ENCODE measurements at places on chromosomes 3 and 15.

GRCh38 chr3:155233213-155233612 lies 60.3 kb downstream of the STRIT1 start:
- DNase-seq = no peak

DNA sequence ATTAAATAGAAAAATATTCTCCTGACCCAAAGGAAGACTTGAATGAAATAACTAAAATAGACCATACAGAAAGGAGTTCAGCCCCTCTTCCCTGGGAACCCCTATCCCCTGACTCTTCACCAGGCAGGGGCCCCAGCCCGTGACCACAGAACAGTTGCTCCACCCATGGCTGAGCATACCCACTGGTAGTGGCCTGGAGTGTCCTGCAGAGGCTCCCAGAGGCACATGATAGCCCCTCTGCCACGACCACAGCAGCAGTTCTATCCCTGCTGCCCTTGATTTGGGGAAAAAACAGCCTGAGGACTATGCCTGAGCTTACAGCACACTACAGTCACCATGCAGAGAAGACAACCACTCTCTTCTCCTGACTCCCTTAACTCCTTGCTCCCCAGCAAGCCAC lies 31.8 kb downstream of the TTC14 start:
- no peak for DNase-seq

GRCh38 chr3:68025189-68025588 lies 370.8 kb upstream of the SUCLG2 start:
- DNase-seq = no peak

DNA sequence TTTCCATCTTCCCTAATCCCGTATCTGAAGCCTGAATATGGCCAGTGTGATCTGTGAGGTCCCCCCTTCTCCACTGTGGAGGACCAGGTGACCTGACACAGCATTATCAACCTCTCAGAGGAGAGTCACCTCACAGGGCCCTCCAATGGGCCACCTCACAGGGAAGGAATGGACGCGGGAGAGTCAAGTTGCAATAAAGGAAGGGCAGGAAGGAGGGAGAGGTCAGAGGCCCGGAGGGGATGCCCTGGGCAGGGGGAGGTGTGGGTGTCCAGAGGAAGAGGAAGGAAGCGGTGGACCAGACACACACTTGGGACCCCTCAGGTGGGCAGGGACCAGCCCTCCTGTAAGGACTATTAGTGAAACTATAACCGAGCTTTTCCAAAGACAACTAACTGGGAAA lies 14.6 kb upstream of the LRRC15 start:
- no peak for DNase-seq

DNA sequence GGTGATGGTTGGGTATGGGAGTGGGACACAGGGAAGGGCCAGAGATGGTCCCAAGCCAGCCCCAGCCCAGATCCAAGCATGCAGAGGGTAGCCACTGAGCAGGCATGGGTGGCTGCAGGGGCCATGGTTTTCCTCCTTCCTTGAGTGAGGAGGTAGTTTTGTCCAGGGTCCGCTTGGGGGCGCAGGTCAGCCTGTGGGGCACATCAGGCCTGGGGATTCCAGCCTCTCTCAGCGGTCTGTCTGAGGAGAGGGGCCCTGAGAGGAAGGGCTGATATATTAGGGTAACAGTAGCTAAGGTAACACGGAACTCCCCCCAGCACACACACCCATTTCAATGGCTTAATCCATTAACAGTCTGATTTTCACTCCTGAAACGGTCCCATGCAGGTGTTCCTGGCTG lies 22.7 kb upstream of the LCTL start:
- DNase-seq = no peak

DNA sequence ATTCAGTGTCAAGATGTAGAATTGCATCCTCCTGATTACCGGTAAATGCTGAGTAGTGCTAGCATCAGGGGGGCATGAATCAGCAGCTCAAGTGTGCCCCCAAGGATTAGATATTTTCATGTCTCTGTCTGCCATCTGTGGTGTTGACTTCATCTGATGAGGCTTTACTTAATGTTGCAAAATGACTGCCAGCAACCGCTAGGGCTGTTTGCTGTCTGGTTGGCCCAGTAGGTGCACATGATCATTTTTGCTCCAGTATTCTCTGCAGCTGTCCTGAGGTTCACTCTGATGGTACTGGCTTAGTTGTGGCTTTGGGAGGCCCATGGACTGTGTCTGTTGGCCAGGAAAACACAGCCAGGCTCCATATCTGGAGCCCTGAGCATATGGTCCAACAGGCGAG lies 316.4 kb downstream of the SOX2 start:
- DNase-seq = no peak

DNA sequence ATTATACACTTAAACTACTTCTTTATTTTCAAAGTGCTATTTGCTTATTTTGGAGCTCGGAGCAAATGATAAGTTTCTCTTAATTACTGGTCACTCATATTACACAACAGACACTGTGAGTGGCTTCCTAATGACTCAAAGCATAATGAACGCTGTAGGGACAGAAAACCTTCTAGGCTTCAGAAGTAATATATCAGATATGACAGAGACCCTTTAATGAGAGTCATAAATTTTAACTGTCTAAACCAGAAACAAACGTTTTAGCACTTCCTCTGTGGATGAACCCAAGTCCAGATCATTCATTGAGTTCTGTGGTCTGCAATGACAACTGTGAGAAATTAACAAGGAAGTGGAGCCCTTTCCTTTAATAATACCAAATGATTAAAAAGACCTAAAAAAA lies 66.6 kb downstream of the ARPP21 start:
- no peak for DNase-seq

DNA sequence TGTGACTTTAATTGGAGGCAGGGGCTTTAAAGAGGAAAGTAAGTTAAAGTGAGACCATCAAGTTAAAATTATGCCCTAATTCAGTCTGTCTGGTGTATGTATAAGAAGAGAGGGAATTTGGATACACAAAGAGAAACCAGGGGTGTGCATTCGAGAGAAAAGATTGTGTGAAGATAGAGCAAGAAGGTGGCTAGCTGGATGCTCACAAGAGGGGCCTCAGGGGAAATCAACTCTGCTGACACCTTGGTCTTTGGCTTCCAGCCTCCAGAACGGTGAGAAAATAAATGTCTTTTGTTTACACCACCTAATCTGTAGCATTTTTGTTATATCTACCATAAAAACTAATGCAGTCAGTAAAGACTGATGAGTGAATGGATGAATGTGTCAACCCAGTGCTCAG lies 907.3 kb upstream of the CFAP20DC start:
- no peak for DNase-seq

DNA sequence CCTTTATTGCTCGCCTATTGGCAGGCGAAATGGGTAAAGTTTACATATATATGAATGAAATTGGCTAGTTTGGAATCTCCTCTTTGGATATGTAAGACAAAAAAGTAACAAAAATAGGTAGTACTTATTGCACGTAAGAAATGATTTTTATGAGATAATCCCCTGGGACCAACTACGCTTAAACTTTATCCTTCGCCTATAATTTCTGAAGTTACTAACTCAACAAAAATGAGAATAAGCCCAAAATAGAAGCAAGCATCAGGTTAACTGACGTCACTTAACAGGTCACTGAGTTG lies 438 bp upstream of the SLC49A4 start:
- no peak for DNase-seq

GRCh38 chr3:14265246-14265962 lies 86.8 kb downstream of the LSM3 start:
- DNase-seq = no peak

DNA sequence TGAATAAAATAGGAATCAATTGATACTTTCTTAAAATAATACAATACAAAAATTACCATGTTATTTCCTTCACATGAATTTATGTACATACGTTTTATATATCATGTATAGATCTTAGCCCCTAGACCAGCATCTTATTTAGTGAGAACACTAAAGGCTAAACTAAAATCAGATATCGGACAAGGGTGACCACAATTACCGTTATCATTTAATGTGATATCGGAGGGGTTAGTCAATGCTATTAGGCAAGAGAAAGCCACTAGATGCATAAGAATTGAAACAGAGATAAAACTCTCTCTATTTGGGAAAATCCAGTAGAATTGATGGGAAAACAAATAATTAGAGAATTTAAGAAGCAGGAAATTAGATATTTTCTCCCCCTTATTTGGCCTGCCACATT lies 46.5 kb upstream of the TIMP4 start:
- DNase-seq = no peak

GRCh38 chr3:29247088-29247745 lies 33.7 kb upstream of the RBMS3 start:
- DNase-seq = no peak

DNA sequence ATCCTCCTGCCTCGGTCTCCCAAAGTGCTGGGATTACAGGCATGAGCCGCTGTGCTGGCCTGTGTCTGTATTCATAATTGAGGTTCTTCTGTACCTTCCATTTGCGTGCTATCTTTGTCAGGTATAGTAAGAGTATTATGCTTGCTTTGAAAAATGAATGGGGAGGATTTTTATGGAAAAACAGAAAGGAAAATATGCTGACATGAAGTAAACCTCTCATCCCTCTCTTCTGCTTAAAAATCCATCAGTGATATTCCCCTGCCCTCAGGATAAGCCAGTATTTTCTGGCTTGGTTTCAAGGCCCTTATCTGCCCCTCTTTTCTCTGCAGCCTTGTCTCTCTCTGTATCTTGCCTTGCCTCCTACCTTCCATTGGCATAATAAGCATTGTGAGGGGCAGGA lies 80.7 kb downstream of the NR1D2 start:
- DNase-seq = no peak

DNA sequence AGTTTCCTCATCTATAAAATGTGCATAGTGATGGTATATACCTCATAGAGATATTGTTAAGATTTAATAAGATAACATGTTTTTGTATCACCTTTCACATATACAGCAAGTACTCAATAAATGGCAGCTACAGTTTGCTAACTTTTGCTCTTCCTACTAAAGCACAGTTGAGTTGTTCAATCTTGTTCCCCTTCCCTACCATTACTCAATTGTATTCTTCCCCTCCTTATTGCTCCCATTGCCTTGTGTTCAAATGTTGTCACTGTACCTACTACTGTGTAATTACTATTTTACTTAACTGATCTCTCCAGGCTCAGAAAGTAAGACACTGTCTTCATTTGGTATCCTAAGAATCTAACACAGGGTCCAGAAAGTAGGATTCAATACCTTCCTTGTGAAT lies 5.5 kb downstream of the CD47 start:
- DNase-seq = no peak

DNA sequence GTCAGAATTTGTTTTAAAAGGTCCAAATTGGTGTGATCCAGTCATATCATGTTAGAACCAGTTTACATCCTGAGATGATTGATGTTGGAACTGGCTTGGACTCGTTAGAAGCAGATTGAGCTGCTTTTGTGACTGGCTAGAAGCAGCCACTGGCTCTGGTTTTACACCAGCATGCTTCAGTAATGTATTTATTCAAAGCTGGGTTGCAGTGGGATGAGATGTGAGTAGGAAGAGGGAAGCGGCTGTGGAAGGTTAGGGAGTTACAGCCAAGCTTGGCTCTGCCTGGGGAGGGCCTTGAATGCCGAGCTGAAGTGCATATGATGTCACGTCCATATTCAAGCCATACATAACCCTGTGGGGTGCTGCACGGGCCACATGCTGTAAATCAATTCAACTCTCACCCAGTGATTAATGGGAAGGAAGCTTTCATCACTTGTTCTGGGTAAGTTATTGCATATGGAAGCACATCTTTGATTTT lies 104.0 kb upstream of the SMAD3 start:
- DNase-seq = no peak

DNA sequence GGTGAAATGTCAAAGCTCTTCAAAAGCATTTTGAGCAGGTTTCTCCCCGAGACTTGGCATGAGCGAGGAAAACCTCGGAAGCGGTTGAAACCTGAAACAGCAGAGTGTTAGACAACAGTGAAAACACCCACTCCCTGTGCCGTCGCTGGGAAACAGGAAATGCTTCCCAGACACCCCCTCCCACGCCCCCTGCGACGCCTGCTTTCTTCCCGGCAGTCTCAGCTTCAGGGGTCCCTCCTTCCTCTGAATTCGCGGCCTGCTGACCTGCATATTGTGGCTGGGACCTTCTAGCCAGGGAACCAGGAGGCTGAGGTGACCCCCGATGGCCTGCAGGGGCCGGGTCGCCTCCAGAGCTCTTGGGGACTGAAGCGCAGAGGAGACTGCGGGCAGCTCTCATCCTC lies 250.6 kb upstream of the LYSMD4 start:
- no peak for DNase-seq

- DNase-seq = no peak
These were observed 120.9 kb downstream of the NEK11 start for GRCh38 chr3:131147534-131147933.

GRCh38 chr15:101059381-101060341 lies 140.5 kb downstream of the LRRK1 start:
- no peak for DNase-seq

DNA sequence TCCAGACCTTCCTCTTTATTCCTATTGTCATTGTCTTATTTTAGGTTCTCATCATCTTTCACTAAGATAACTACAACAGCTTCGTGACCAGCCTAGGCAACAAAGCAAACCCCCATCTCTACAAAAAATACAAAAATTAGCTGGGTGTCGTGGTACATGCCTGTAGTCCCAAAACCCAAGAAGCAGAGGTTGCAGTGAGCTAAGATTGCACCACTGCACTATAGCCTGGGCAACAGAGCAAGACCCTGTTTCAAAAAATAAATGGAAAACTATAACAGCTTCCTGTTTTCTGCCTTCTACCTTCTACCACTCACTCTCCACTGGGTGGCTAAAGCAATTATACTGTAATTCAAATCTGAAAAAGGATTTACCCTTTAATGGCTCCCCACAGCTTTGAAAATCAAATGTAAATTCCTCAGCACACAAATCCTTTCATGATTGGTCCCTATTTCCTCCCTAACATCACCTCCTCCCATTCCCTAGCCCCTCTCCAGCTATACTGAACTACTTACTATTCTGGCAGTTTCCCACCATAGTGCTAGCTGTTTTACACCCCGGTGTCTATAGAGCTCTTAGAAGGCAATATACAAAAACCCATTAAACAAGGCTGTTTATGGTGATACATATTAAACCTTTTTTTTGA lies 33.4 kb downstream of the LRRFIP2 start:
- no peak for DNase-seq

GRCh38 chr3:194928831-194929577 lies 243.3 kb downstream of the FAM43A start:
- DNase-seq = no peak

DNA sequence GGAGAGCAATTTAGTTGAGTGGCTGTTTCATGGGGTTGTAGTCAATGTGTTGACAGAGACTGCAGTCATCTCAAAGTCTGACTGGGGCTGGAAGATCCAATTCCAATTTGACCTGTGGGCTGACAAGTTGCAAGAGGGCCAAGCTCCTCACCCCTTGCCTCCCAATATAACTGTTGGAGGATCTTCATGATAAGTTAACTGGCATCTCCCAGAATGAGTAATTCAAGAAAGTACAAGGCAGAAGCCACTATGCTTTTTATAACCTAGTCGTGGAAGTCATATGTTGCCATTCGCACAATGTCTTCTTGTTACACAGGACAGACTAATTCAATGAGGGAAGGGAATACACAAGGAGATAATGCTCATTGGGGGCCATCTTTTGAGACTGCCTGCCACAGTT lies 29.1 kb downstream of the GPR15 start:
- no peak for DNase-seq

DNA sequence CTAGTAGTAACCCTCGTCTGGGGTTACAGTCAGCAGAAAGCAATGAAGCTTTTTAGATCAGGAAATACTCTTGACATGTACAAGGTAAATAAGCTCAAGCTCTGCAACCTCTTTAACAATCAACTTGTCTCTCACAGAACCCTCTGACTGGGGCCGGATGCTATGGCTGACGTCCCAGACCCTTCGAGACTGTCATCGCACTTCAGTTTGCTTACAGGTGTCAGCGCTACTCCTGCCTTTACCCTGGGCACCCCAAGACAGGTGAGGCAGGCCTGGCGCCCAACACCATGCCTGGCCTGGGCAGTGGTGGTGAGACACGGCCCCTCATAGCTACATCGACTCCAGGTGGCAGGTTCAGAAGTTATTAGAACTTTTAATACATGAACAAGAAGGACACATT lies 30.6 kb downstream of the LRRFIP2 start:
- no peak for DNase-seq
